Left ventricle myocardium inferior (tissue), 1 donor: ENCODE measurements at places on chromosomes 2 and 18.

DNA sequence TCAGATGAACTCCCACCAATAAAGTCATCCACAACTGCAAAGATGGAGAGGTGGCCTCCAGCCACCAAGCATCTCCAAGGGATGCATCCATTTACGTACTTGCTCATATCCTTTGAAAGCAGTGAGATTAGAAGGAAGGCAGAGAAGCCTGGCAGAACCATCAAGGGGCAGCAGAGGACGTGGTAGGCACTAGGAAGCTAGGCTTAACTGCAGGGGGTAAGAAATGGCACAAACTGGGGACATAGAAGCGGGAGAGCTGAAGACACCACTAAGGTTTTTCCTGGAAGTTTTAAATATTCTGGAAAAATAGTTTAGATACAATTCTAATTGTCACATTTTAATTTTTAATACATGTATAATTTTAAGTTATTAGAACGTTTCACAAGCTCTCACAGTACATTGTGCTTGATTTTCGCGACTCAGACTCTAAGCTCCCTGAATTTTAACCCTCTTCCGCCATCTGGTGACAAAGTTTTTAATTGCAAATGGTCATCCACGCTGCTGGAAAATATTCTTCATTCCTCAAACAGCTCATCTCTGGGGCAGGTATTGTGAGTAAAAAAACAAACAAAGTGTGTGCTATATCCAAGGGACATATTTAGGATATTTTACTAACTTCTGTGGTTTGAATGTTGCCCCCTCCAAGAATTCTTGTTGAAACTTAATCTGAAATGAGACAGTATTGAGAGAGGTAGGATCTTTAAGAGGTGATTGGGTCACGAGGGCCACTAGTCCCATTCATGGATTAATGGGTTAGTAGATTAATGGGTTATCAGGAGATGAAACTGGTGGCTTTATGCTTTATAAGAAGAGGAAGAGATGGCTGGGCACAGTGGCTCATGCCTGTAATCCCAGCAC is 1.6 kb upstream of the PSTPIP2 start:
- H3K27me3 ChIP-seq, result no peaks in the 10 kb centered on the region
- peaks cover 15% of the 10 kb centered on the region for H3K36me3 ChIP-seq
- H3K27ac ChIP-seq, result no peak overlapping the region
- peaks cover 45% of the 10 kb centered on the region for H3K4me1 ChIP-seq
- peak overlapping the region; percentile 76 for H3K4me3 ChIP-seq

DNA sequence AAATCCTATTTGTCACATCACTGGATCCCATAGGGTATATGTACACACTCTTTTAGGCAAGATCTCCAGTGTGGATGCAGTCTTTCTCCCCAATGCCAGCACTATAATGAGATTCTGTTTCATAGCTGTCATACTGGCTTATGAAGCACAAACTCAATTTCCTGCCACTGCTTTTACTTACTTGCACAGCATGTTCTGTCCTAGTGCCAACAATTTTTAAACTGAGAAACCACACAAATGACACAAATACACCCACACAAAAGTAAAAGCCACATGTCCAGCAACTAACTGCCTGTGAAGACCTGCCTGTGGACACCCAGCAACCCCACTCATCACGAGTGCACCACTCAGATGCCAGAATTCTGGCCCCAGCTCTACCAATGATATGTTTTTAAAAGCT is 29.6 kb upstream of the RNU4ATAC start:
- DNase-seq, result no peak
- peaks cover 21% of the 10 kb centered on the region for H3K4me1 ChIP-seq
- no peaks in the 10 kb centered on the region for H3K27me3 ChIP-seq
- H3K36me3 ChIP-seq, result peaks cover 42% of the 10 kb centered on the region
- H3K4me3 ChIP-seq, result no peak overlapping the region
- no peak overlapping the region for H3K27ac ChIP-seq

DNA sequence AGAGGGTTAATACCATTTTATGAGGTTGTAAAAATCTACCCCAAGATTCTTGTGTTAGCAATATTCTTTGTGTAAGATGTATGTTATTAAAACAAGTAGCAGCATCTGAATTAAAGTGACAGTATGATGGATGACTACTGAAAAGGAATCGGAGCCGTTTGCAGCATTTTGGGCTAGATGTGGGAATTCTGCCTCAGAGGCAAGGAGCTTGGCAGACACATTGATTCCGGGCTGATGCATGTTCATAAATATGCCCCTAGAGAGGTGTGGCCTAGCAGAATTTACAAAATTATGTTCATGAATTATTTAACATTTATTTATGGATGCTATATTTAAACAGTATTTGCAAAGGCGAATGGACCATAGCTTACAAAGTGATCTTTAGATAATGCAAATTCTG is 389.0 kb upstream of the ETAA1 start:
- H3K4me3 ChIP-seq, result no peak overlapping the region
- no peak for DNase-seq
- no peak overlapping the region for H3K27ac ChIP-seq
- H3K36me3 ChIP-seq, result no peaks in the 10 kb centered on the region

DNA sequence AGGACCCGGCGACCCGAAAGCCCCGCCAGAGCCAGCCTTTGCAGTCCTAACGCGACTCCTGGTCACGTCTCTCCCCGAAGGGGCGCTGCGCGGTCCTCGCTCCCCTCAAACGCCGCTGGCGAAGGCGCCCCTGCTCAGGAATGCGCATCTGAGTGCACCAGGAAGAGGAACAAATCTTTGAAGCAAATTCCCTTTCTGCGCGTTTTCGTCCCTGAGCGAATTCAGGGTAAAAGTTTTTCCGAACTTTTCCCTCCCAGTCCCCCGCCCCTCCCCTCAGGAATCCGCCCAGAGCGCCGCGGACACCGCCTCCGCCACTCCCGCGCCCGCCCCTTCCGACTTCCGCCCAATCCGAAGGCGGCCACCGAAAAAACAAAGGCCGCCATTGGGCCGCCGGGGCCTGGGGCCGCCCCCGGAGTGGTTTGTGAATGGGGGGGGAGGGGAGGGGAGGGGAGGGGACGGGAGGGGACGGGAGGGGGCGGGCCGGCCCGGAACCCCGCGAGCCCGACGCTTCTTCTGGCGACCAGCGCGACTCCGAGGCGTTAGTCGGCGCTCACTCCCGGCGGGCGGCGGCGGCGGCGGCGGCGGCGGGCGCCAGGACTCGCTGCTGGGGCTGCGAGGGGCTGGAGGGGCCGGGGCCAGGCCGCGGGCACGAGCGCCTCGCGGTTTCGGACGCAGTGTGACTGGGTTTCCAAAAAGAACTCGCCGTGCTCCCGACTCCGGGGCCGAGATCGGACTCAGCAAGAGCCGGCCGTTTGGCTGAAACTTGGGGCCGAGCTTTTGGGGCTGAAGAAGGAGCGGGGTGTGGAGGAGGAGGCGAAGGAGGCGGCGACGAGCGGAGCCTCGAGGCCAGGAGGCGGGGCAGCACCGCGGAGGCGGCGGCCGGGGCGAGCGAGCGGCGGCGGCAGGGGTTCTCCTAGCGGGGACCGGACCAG is at the start of gene FZD7:
Gene FZD7 (plus strand): TSS at position 539 of the 932 bp plus-strand sequence. CDS start 793 bp downstream, outside the sequence.
- H3K36me3 ChIP-seq, result no peaks in the 10 kb centered on the region
- DNase-seq, result peak; percentile 94
- peaks cover 63% of the 10 kb centered on the region for H3K4me1 ChIP-seq
- peak within 1 kb of the TSS; percentile 98 for H3K27ac ChIP-seq
- peaks cover 49% of the 10 kb centered on the region for H3K27me3 ChIP-seq
- H3K4me3 ChIP-seq, result peak within 1 kb of the TSS; percentile 87
